Right forelimb (tissue), 1 donor: ENCODE measurements at places on chromosomes 12 and 14.

DNA sequence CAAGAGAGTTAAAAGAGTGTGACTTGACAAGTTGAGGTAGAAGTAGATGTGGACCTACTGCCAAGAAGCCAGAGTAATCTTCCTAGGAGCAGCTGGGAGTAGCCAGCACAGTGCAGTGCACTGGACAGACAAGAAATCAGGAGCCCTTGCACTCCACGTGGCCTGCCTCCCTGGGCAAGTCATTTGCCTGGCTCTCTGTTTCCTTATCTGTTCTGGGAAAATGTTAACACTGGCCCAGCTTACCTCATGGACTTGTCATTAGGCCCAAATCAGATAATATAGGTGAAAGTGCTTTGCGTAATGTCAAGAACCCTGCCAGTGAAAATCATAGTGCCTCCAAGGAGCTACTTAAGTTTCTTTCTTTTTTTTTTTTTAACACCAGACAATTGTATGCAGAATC lies 19.2 kb downstream of the SLC7A8 start:
- no peak for DNase-seq

DNA sequence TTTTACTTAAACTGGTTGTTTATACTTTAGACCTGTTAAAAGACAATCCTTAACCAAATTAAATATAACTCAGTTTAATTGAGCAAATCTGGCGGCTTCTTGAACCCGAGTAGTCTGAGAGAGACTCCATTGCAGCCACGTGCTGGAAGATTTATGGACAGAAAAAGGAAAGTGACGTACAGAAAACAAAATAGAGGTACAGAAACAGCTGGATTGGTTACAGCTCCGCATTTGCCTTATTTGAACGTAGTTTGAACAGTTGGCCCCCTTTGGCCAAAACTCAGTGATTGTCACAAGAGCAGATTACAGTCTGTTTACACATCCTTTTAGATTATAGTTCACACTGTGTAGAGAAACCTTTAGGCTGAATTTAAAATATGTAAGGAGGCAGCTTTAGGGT lies 155.9 kb downstream of the RAD51B start:
- DNase-seq: no peak

DNA sequence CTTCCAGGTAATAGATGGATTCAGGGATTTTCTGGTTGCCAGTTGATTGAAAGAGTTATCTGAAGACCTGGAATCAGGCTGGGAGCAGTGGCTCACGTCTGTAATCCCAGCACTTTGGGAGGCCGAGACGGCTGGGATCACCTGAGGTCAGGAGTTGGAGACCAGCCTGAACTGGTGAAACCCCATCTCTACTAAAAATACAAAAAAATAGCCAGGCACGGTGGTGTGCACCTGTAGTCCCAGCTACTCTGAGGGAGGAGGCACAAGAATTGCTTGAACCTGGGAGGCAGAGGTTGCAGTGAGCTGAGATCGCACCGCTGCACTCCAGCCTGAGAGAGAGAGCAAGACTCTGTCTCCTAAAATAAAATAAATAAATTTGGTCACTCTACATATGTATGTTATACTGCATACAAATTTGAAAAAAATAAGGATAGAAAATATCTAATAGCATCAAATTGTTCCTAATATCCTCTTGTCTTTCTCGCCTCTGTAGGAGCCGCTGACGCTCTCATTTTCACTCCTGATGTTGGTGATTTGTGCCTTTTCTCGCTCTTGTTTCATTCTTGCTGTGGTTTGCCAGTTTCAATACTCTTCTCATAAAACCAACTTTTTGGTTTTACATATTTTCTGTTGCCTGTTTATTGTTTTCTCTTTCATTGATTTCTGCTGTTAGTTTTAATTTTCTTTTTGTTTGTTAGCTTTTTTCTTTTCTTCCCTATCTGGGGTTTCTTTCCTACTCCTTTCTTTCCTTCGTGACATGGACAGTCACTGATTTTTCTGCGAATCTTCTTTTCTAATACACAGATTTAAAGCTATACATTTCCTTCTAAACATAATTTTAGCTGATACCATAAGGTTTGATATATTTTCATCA lies 23.8 kb upstream of the PLD4 start:
- DNase-seq: no peak

DNA sequence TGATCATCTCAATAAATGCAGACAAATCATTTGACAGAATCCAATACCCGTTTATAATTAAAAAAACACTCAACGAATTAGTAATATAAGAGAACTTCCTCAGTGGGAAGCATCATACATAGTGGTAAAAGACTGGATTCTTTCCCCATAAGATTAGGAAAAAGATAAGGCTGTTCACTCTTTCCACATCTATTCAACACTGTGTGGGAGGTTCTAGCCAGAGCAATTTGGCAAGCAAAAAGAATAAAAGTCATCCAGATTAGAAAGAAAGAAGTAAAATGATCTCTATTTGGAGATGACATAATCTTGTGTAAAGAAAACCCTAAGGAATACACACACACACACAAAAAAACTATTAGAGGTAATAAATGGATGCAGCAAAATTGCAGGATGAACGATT lies 38.4 kb downstream of the YEATS4 start:
- no peak for DNase-seq

GRCh38 chr12:131063413-131063812 lies 109.7 kb downstream of the ADGRD1 start:
- no peak for DNase-seq

DNA sequence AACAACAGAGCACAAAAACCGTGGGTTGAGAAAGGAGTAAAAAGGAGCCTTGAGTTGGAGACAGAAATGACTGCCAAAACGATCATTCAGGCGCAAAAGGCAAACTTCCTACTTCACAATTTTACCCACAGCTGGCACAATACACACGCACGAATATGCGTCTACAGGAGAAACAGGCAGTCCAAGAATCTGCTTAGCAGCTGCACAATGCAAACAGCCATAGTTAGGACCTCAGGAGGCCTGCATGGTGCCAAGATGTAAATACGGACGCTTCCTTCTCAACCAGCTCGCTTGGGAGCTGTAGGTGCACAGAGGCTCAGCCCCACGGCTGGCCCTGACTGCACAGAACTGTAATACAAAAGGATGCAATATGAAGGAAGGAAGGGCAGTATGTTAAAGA lies 250.1 kb upstream of the CAND1 start:
- no peak for DNase-seq

- DNase-seq: no peak
These were observed 55.9 kb upstream of the RERGL start for GRCh38 chr12:18145924-18146323.

DNA sequence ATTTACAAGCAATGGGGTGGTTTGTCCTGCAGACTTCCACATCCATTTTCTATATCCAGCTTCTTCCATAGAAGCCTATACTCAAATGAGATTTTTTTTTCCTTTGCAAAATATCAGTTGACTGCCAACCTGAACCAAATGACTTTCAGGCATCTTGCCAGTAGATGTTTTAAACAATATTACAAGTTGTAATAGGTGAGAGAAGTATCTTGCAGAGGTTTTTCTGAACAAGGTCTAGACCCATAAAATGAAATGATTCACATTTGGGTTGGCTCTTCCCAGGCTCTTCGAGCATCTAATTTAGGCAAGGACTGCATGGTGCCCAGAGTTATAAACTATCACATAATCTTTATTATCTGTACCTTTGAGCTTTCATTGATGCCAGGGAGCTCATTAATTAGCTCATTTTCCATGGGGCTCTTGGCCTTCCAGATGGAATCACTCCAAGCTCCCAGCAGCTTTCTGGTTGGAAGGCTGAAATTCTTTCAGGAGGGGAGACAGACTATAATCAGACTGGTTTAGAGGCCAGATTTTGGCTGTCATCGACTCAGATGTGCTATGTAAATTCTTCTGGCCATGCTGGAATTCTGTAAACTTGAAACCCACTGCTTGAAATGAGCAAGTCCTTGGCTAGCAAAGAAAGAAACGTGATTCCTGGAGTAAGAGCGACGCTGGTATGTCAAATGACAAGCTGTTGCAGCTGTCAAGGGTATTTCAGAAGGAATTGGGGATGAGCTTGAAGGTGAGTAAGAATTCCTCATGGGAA lies 32.2 kb upstream of the DICER1 start:
- no peak for DNase-seq

- peak; percentile 78 for DNase-seq
These were observed 44.8 kb upstream of the GZMB start for GRCh38 chr14:24678801-24679247.

DNA sequence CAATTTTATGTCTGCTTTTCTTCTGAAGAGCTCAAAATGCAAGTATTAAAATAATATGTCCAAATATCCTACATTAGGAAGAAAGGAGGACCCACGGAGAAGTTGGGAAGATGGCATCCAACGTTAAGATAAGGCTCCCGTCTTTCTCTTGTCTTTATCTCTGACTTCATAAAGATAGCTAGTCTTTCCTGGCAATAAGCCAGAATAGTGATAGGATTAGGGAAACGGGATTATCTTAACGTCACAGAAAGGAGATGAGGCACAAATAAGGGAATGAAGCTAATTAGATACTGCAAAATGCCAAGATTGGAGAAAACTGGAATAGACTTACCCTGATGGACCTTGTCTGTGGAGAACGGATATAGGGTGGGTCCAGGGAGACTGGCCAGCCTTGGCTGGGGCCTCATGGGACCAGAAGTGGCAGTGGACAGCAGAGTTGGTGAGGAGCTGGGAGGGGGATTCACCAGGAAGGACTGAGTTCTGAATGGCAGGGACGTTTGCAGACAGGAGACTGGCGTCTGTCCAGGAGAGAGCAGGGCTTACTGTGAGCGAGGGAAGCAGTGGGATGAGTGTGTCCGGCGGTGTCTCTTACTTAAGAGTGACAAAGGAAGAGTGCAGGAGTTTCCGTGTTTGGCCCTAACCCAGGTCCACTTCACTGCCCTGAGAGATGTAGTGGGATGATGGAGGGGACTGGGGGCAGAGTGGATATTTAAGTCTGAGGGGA lies 119.9 kb downstream of the CACNA1C start:
- DNase-seq: peak; percentile 32

- DNase-seq: peak; percentile 100
These were observed 738 bp upstream of the ATP2B1 start for GRCh38 chr12:89709157-89709994.

DNA sequence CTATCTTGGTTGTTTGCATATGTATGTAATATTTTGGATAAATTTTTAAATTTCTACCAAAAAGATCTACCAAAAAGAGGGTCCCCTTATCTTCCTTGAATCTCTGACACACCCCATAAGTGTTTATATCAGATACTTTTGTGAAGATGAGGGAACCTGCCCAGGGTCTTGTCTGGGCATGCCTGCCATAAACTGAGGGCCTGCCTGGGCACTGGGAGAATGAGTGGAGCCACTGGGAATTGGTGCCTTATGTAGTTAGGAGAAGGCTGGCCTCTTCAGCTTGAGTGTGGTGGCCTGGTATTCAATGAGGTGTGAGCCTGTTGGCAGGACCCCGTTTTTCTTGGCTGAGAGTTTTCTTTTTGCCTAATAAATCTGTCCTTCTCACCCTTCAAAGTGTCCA lies 46.5 kb downstream of the OR9K2 start:
- DNase-seq: no peak

- DNase-seq: no peak
These were observed 8.7 kb downstream of the POLE2 start for GRCh38 chr14:49679271-49679670.

DNA sequence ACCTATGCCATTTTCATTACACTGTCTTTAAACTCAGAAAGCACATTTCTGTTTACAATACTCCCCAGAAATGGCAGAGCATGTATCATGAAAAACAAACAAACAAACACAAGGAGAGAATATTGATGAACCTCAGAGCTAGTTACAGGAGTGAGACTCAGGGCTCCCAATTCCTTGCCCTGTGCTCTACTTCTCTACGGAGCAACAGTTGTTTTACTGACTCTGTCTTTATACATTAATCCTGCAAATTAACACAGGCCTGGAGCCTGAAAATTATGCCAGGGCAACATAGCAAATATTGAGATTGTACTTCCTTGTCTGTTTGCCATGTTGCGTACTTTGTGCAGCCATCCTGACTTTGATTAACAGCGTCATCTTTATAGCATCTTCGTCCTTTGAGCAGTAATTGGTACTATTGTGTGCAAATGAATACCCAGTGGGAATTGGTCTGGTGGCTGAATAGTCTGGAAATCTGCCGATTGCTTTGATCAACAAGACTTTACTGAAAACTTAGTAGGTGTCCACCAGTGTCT lies 15.2 kb upstream of the AKAP6 start:
- DNase-seq: no peak

GRCh38 chr14:24954037-24954699 lies 95.8 kb downstream of the STXBP6 start:
- DNase-seq: no peak

DNA sequence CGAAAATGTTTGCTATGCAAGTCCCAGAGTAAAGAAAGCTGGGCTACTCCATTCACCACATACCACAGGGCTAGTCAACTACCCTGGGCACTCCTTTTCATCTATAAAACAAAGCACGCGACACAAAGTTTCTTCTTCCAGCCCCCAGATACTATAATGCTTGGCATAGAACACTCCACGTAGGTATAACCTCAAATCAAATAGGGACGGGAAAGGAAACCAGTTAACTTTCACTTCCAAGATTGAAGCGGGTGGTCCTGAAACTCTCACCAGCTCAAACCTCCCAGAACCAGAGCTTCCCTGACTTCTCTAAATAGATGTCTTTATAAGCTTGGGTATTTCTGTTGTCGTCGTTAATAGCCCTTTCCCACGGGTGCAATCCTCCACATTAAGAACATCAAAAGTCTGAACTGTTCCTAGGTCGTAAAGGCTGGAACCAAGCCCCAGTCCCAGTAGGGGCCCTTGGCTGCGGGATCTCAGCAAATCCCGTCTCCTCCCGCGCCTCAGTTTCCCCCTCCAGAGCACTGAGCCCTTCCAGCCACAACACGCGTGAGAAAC lies 647 bp downstream of the LGMN start:
- DNase-seq: no peak

DNA sequence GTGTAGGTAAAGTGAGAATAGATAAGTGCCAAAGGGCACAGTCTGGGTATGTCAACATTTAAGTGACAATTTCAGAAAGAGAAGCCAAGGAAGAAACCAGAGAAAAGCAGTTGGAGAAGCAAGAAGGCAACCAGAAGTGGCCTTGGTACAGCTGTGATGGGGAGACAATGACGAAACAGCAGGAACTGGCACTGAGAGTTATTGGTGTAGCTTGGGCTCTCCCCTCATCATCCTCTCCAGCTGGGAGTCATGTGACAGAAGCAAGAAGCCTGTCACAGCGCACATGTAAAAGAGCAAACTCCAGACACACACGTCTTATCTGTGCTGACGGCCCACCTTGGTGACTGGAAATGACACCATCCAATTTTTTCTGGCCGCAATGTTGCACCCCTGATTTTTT lies 203.3 kb upstream of the NUDT4 start:
- no peak for DNase-seq

- DNase-seq: no peak
These were observed 29.3 kb downstream of the ZCRB1 start for GRCh38 chr12:42296503-42297109.

DNA sequence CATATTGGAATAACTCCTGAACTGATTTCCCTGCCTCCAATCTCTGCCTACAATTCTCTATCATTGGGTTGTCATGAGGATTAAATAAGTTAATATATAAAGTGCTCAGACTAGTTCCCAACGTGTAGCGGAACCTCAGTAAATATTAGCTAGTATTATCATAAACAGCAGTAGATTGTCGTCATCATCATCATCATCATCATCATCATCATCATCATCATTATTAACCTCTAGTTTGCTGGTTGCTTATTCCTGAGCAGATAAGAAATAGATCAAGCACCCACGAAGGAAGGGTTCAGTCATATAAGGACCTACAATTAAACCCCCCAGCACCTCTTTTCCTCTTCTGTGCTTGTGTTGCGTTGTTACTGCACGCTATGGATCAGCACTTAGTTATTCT lies 48.8 kb upstream of the PARP11 start:
- no peak for DNase-seq

GRCh38 chr12:6250343-6250742 lies 50.1 kb downstream of the CD9 start:
- DNase-seq: no peak
